SK-N-DZ (cell line): ENCODE measurements at places on chromosomes 11 and 22.

DNA sequence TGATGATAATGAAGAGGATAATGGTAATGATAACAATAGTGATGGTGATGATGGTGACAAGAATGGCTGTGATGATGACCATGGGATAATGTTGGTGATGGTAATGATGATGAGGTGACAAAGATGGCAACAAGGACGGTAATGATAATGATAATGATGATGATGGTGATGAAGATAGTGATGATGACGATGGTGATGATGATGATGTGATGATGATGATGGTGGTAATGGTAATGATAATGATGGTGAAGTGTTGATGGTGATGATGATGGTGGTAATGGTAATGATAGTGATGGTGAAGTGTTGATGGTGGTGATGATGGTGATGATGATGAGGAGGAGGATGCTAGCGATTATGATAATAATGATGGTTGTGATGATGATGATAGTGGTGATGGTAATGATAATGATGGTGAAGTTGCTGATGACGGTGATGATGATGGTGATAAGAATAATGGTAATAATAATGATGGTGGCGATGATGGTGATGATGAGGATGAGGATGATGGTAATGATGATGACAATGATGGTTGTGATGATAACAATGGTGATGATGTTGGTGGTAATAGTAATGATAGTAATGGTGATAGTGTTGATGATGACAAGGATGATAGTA is 54.7 kb upstream of the OPCML start:
- DNase-seq = no peak

GRCh38 chr11:46597609-46598219 is 3.9 kb upstream of the AMBRA1 start:
- DNase-seq = no peak

GRCh38 chr11:3128356-3129180 is 36.5 kb downstream of the OSBPL5 start:
- no peak for DNase-seq

GRCh38 chr11:116980136-116980793 is 118.0 kb downstream of the SIK3 start:
- DNase-seq = no peak
